SW 1271 (cell line): ENCODE measurements at places on chromosomes 2 and 18.

DNA sequence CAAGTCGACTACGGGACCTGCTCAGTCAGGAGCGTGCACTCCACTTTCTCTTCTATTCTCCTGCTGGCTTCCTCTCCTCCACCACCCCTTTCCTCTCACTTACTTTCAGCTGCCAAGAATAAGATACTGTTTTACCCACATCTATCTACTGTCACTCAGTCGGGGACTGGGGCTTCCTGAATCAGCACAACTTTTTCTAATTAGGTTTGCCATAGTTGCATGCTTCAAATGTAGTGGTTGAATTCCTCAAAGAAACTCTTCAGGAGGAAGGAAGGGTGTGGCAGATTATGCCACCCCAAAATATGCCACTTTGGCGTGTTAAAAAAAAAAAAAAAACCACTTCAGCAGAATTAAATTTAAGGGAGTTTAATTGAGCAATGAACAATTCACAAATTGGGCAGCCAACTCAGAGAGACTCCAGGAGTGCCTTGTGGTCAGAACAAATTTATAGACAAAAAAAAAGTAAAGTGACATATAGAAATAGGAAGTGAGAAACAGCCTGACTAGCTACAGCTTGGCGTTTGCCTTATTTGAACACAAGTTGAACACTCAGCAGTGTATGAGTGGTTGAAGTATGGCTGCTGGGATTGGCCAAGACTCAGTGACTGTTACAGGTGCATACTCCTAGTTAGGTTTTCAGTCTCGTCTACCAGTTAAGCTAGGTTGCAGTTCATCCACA lies 32.5 kb upstream of the RMDN2 start:
- no peak for DNase-seq

DNA sequence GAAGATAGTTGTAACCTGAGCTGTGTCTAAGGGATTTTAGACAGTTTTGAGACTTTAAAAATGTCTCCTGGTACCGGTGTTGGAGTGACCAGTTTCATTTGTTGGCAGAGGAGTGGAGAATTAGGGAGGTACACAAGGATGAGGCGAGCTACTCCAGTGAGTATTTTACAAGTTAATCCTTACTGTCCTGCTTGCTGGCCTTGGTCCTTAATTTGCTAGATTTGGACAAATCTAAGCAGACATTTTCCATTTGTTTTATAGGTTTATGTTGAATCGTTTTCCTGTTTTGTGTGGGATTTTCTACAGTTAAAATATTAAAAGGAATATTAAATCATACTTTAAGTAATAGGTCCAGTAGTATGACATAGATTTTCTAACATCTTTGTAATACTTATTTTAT lies 101.8 kb downstream of the ZNF407 start:
- no peak for DNase-seq

DNA sequence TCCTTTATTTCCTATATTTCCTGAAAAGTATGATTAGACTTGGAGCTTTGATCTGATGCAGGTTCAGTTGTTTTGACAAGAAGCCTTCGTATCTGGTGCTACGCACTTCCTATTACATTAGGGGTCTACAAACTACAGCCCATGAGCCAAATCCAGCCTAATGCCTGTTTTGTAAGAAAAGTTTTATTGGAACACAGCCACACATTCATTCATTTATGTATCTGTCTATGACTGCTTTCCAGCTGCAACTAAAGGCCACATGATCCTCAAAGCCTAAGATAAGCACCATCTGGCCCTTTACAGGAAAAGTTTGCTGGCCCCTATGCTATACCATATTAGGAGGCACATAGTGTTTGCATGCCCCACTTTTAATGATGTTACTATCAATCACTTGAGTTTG lies 26.0 kb downstream of the EIF2AK3 start:
- DNase-seq, result no peak

DNA sequence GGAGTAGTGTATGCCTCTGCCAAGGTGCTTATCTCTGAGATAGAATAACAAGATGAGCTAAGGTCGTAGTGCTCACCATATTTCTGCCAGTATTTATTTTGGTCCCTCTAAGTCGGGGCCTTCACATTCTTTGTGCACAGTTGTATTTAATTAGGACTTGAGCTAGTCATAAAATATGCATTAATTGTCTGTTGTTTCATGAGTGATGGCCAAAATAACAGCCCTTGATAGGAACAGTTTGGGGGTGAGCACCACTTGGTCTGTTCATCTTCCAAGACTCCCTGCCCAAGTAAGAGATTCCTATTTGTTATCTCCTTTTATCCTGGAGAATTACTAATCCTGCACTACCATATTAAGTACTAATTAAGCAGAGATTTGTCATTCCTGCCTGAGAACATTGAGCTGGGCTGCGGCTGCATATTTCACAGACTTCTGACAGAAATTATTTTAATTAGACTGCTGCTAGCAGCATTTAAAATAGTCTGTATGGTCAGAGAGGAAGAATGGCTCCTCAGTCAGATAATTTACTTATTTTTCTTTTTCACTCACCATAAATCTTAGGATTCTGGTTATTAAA lies 435.1 kb downstream of the MTX2 start:
- no peak for DNase-seq

DNA sequence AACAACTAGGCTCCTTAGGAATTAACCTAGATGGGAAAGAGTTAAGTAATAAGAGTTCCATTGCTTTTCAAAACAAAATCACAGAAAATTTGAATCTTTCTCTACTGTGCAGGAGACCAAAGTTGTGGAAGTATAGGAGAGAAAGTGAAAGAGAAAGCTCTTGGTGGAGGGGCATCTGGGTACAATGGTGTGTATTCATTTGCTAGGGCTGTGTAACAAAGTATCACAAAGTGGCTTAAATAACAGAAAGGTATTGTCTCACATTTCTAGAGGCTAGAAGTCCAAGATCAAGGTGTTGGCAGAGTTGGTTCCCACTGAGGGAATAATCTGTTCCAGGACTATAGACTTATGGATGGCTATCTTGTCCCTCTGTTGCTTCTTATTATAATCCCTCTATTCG lies 50.5 kb upstream of the GORASP2 start:
- no peak for DNase-seq

GRCh38 chr18:13318731-13319501 lies 100.4 kb downstream of the LDLRAD4 start:
- no peak for DNase-seq

- DNase-seq, result no peak
Observed at GRCh38 chr2:102033750-102034682, 42.3 kb downstream of the IL1R2 start.

- no peak for DNase-seq
Observed at GRCh38 chr2:234789556-234790325, 162.1 kb upstream of the SH3BP4 start.

GRCh38 chr2:229749779-229750178 lies 35.4 kb upstream of the DNER start:
- DNase-seq, result no peak

DNA sequence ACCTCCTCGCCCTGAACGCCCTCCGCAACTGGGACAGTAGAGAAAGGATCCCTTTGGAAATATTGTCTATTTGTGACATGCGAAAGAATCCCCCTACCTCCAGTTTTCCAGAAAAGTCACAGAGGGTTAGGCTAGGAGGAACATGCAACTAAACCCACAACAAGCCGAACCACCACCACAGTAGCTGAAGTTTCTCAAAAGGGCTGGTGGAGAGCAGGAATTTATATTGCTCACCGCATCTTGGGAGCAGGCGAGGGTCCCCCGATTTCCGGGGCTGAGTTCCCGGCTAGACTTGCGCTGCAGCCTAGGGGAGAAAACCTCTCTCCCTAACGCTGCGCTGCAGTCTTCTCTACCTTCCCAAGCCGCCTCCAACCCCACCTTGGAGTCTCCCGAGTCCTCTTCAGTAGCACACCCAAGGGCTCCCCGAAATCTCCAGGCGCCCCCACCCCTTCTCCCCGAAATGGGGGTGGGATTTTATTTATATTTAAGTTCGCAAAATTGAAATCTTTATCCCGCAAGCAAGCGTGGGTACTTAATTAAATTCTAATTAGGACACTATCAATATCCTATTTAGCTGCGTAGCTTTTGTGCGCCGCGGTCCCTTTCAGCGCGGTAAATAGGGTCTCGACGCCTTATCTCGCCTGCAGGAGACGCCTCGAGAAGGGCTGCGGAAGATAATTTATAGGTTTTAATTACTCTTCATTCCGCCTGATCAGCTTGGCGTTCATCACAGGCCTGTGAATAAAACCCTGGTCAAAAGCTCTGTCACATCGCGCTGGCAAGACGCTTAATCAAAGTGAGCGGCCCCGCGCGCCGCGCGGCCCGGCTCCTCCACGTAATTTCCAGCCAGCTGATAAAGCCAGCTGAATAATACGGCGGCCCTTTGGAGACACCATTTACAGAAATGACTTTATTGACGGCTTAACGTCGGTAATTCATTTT lies 2.0 kb upstream of the EN1 start:
- no peak for DNase-seq

DNA sequence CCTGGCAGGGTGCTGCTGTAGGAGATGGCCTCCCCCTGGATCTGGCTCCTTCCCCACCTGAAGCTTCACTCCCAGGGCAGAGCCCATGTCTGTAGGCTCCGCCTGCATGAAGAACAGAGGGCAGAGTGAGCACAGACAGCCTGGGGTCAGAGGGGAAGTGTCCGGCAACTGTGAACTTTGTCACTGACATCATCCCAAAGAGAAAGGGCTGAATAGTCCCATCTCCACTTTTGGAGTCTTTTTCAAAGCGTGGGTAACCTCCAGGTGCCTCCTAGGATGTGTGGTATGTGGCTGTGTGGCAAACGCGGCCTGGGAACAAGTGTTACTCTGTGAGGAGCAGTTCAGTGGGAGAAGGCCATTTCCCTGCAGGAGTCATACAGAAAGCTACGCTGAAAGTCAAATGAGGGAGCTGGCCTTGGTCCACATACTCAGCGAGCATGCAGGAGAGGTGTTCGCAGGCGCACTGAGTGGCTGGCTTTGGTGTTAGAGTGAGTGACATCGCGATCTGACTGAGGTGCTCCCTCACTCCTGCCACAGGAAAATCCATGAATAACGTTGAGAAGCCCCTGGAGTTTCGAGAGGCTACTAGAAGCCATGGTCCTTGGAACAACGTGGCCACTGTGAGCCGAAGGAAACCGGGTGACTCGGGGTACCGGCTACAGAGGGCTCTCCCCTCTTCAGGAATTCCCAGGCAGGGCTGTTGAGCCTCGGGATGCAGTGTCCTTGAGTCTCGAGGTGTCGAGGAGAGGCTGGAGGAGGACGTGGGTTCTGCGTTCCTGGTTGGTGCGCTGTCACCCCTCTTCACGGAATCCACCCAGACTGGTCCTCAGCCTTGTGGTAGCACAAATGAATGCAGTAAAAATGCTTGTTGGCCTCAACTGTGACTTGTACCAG lies 54.7 kb downstream of the CABLES1 start:
- no peak for DNase-seq

DNA sequence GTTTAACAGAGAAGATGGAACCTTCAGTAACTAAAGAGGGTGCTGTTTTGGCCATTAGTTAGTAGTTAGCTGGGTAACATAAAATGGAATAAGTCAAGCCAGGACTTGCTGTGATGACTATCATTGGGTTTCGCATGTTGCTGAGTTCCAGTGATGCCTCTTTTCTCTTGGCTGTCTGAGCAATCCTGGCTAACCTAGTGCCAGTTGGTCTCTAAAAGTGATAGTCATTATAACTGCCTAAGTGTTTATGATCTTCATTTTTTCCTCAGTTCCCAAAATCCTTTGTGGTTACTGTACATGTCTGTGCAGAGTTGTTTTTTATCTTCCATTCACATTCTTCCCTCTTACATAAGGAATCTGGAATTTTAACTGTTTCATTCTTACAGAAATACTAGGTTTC lies 33.4 kb downstream of the WDR43 start:
- DNase-seq, result no peak

- DNase-seq, result no peak
Observed at GRCh38 chr2:3313781-3314375, 63.7 kb downstream of the EIPR1 start.

DNA sequence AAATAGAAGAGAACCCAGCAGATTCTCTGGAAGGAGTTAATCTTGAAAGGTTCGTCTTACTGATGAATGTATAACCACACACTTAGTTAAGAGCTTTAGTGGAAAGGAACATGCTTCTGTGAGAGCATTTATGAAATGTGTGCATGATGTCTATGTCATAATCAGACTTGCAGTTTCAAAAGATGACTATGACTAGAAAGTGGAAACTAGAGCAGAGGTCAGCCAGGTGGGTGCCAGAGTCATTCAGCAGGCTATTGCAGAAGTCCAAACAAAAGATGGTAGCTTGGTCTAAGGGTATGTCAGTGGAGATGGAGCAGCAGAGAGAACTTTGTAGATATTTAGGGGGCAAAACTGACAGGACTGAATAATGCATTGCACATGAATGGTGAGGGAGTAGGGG lies 825.8 kb downstream of the DCC start:
- DNase-seq, result no peak

GRCh38 chr2:143524559-143525401 lies 395.6 kb downstream of the ARHGAP15 start:
- no peak for DNase-seq

- no peak for DNase-seq
Observed at GRCh38 chr2:238114851-238115660, 14.9 kb downstream of the ESPNL start.

- no peak for DNase-seq
Observed at GRCh38 chr2:240636563-240637115, 11.4 kb downstream of the GPR35 start.

GRCh38 chr2:12196495-12196894 lies 450.1 kb downstream of the LPIN1 start:
- DNase-seq, result no peak

- DNase-seq, result no peak
Observed at GRCh38 chr2:10513201-10513600, 65.1 kb upstream of the ODC1 start.

DNA sequence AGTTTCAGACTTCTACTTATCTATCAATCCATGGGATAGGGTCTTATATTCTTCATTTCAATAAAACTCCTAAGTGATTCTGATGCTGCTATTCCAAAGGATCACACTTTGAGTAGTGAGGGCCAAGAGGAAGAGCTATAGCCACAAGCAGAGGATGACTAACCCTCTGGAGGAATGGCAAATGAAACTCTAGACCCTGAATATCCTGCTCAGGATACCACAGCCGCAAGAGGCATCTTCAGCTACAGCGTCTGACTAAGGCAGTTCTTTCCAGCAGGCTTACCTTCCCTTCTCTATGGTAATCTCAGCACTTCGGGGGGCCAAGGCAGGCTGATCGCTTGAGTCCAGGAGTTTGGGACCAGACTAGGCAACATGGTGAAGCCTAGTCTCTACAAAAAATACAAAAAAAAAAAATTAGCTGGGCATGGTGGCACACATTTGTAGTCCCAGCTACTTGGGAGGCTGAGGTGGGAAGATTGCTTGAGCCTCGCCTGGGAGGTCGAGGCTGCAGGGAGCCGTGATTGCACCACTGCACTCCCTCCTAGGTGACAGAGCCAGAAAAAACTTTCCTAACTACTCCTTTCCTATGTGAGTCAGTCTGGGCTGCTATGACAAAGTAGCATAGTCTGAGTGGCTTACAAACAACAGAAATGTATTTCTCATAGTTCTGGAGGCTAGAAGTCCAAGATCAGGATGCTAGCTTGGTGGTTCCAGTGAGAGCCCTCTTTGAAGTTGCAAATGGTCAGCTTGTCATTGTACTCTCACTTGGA lies 371.9 kb downstream of the IRS1 start:
- peak; percentile 86 for DNase-seq

- DNase-seq, result no peak
Observed at GRCh38 chr2:189951791-189952535, 110.6 kb downstream of the MSTN start.

- DNase-seq, result no peak
Observed at GRCh38 chr2:210593166-210593565, 36.8 kb downstream of the CPS1 start.
